ENCODE measurements at places on chromosomes 5 and 9.

DNA sequence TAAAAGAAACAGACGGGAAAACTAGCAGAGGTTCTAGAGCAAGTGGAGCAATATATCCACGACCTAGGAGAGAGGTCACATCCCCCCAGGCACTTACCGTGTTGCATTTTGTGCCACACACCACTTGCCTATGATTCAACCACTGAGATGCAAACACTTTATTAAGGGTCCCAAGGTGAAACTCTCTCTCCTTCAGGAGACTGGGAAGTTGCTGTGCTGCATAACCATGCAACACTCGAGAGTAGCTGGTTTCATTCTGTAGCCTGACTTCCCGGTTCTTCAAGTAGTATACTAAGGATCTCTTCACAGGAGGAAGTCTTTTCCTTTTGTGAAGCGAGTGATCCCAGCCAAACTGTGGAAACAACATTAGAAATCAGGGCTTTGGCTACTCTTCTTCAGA is 1.6 kb downstream of the DCAF12 start:
- no peak for DNase-seq

DNA sequence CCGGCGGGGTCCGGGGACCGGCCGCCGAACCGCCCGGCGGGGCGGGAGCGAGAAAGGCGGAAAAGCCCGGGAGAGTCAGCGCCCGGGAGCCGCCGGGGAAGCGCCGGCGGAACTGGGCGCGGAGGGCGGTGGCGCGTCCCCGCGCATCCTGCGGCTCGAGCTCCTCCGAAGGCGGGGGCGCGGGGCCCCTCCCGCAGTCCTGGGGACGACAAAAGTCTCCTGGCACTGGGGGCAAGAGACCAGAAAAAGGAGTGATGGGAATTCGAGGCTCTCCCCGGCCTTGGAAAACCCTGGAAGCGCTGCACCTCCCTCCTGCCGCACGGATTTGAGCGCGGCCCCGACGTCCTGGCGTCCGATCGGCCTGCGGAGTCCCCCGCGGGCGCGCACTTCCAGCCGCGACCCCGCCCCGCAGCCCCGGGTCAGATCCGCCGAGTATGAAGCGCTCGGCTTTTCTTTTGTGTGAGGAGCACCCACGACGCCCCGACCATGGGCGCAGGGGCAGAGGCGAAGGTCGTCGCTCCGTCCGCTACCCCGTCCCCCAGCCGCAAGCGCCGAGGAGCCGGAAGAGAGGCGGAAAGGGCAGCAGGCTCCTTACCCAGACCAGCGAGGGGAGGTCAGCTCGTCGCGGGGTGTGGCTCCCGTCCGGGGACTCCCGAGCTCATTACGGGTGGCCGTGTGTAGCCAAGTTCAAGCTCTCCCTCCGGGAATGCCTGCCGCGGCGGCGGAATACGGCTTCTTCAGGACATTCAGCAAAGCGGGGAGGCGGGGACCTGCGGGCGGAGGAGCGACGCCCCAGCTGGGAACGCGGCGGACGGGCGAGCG is at the start of gene EPB41L4A:
EPB41L4A (minus strand) TSS at position 114 of the 822 bp plus-strand sequence. CDS start 238 bp downstream, outside the sequence.
- DNase-seq = no peak

DNA sequence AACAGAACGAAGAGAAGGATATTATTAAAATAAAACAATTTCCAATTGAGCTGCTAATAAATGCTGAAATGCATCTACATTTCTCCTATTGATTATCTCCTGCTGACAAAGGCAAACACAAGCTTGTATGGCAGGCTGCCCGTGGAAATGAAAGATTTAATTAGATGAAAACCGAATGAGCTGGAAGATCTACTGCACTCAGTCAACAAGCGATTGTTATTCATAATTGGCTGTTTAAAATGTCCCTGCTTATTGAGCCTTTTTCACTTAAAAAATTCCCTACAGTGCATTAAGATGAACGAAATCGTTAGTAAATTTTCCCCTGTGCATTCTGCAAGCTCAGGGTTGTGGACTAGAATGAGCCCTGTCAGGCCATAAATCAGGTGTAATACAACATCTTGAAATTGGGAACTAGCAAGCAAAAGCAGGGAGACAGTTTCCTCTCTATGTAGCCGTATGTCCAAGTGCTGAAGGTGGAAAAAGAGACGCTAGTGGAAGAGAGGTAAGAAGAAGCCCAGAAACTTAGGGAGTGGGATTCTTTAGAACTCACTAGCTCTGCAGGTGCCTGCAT is 28.5 kb upstream of the KIF4B start:
- DNase-seq = no peak

- peak; percentile 67 for DNase-seq
Measured at GRCh38 chr5:79621056-79621455, 8.8 kb downstream of the TENT2 start.

DNA sequence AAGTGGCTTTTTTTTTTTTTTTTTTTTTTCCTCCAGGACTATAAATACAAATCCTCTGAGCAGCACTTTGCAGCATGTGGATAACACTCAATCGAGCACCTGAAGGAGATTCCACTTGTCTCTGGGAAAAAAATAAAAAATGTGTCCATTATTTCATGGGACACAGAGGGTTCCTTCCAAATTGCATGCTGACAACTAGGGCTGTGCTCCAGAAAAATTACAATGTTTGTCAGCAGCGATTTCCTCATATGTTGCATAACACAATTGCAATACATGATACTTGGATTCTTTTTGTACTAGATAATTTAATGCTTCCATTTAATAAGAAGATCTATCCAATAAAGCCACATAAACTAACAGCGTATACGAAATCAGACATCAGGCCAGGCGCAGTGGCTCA is 84.4 kb downstream of the CDH18 start:
- no peak for DNase-seq

DNA sequence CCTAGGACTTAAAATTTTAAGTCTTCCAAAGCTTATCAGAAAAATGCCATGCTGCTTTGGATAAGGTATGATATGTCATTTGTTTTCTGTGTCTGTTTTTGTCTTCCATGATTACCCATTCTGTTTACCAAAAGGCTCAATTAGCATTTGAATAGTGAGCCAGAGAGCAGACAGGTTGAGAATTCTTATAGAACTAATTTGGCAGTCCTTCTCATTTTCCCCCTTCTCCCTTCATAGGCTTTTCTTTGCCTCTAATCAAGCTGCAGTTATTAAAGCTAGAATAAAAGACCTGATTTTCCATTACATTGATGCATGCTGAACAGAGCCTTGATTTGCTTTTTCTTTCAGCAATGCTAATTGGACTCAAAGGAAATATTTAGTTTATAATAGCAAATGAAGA is 993.0 kb downstream of the MAT2B start:
- DNase-seq = no peak

Measured in kidney epithelial cell (primary cell).